Activated T-cell treated with anti-CD3 and anti-CD28 coated beads, Interleukin-2, amount 50 U/mL, for 48 hours (primary cell): ENCODE measurements at places on chromosomes 5 and 9.
A peak's percentile ranks its signal among the peaks of the same experiment; 100 is the strongest.

DNA sequence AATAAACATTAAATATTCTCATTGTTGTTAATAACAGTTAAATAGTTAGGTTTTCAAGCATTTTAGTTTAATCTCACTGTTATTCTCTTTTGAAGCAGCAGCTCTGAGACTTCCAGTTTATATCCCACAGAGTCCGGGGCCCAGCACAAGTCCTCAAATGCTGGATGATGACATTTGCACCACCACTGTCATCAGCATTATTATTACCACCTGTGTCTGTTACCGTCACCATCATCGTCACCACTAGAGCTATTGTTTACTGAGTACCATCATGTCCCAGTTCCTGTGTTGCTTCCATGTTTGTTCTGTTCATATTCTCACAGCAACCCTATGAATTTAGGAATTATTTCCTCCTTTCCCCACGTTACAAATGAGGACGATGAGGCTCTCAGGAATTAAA, 169.2 kb upstream of the NR3C1 start:
- no peak for DNase-seq

GRCh38 chr9:84953252-84953773, 283.8 kb downstream of the NTRK2 start:
- no peak for DNase-seq

GRCh38 chr5:180815293-180815917, 12.8 kb upstream of the MGAT1 start:
- no peak for DNase-seq

DNA sequence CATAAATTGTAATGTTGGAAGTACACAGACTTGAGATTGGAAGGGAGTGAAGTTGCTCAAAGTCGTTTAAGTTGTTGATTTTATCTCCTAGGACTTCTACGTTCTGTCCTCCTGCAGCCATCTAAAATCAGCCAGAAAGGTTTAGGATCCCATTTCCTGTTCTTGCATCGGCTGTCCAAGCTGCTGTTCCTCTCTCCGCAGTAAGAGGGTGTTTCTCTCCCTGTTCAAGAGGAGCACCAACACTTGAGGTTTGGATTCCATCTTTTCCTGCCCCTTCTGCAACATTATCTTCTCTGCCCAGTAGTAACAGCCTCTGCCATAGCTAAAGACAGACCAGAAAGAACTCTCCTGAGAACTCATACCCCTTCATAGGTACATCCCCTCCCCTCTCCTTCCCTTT, 373.4 kb downstream of the GADD45G start:
- DNase-seq: no peak

DNA sequence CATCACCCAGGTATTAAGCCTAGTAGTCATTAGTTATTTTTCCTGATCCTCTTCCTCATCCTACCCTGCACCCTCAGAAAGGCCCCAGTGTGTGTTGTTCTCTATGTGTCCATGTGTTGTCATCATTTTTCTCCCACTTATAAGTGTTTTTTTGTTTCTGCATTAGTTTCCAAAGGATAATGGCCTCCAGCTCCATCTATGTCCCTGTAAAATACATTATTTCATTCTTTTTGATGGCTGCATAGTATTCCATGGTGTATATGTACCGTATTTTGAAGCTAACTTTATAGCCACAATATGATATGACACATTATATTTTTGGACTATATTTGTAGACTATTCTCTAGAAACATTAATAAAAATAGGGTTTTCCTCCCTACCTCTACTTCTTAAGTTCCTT, 324.4 kb upstream of the EDIL3 start:
- DNase-seq: no peak

DNA sequence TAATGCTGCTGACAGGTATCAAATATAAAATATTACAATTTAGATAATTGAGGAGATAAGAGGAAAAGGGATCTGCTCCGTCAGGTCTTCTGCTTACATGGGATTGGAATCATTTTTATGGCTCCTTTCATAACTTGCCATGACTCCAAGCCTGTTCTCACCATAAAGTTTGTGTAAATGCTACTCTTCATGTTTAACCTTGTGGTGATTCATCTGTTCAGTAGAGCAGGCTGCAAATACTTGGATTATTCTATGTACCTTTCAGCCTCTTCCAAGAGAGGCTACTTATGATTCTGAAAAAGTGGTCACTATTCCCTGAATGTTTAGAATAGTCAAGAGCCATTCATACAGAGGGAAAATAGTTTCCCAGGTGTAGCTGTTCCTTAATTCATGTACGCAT, 66.9 kb downstream of the SLC44A1 start:
- no peak for DNase-seq

DNA sequence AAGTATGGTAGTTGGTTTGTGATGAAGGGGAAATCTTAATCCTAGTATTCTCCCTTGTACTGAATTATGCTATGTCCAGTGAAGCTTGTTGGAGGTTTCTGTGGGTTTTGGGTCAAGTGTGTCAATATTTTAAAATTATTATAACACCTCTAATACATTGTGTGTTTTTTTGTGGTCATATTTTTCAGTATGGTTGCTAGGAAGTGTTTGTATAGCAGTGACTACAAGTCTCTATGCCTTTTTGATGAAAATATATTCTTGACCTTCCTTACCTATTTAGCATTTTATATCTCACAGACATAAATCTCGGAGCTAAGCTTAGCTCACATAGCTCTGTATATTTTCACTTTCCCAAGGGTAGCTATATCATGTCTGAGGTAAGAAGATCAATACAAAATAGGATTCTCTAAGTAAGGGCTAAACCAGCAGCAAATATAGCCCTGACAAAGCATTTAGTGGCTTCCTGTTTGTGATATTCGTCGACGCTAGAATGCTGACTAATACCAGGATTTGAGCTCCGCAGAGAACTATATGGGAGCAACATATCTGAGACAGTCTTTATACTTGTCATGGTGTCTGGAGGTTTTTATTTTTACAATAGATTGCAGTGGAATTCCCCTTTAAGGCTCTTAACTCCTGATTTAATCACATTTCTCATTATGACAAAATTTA, 82.3 kb downstream of the MACIR start:
- no peak for DNase-seq

DNA sequence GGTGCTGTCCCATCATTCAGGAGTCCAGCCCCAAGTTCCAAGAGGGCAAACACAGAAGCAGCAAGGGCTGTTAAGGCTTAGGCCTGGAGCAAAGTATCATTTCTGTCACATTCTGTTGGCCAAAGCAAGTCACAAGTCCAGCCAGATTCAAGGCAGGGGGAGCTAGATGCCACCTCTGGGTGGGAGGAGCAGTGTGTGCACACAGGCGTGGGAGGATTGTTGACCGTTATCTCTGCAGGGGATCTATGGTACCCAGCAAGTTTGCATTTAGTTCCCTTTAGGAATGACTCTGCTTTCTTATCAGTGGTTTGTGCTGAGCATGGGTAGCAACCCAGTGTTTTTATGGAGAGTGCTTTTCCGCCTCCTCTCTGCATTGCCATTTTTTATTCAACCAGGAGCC, 278.9 kb downstream of the NR3C1 start:
- DNase-seq: no peak

GRCh38 chr5:67012171-67012570, 184.4 kb downstream of the CD180 start:
- peak; percentile 44 for DNase-seq

DNA sequence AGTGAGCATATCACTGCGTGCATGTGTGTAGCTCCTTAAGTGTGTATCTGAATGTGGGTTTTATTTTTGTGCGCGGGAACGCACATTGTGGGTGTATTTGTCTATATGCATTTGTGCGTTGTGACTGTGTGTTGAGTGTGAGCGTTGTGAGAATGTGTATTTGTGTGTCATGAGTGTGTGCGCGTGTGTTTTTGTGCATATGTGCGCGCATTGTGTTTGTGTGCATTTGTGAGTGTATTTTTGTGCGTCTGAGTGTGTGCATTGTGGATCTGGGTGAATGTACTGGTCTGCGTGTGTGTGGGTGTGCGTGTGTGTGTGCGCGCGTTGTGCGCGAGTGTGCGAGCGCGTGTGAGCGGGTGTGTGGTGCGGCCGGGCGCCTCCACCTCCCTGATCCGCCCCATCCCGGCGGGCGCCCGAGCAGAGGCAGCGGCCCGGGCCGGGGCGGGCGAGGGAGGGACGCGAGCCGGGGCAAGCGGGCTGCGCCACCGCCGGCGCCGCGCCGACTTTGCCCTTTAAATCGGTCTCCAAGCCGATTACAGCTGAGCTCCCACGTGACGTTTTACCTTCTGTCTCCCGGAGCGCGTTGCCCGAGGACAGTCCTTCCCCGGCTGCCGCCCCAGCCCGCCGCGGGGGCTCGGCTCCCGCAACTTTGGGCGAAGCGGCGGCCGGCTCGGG, at the start of gene RASGRF2:
RASGRF2 (plus strand) TSS at position 596 of the 675 bp plus-strand sequence. CDS start 376 bp downstream, outside the sequence.
- DNase-seq: peak; percentile 76

GRCh38 chr5:11234501-11234911, 473.5 kb upstream of the DAP start:
- DNase-seq: no peak

GRCh38 chr5:93789173-93790067, 48.0 kb upstream of the POU5F2 start:
- no peak for DNase-seq

- DNase-seq: no peak
Measured at GRCh38 chr5:11305245-11305644, 544.2 kb upstream of the DAP start.

DNA sequence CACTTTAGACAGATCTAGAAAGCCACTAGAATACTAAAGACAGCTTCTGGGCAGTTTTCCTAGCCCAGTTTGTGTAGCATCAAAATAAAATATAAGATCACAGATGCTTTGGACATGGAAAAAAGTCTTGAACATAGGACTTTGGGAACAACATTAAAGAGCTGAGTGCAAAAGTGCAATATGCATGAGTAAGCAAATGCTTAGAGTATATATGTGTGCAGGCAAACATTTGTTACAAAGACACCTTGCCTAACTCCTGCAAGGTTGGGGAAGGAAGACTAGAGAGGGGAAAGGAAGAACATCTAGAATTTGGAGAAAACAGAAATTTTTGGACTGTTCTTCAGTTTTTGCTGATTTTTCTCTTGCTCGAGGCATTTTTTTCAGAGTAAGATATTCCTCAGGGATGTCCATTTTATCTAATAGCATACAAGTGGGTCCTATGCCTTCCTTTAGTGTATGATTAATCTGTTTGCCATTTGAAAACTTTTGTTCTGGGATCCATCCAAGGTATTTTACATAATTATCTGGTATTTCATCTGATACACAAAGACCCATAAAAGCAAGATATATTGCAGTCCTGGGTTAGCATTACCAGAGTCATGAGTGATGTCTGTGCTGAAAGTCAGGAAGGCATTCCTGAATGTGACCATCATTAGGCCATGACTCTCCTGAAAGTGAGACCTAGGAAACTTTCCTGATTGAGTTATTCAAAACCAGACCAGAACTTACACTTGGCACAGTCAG, 142.0 kb upstream of the RGMB start:
- no peak for DNase-seq

DNA sequence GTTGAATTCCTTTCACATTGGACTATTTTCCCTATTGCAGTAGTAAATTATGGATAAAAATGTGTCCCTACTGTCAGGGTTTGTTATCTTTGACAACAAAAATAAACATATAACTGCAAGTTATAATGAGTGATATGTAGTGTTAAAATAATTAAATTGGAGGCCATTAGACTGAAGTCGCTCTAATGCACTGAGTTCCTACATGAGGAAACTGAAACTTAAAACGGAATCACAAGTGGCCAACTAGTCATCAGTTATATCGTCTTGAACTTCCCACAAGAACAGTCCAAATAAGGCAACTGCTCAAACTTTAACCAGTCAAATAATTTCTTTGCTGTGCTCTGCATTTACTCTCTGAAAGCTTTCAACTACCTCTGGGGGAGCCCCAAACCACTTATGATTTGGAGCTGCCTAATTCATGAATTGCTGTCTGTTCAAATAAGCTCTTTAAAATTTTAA, 2.1 kb upstream of the IFT74 start:
- no peak for DNase-seq

DNA sequence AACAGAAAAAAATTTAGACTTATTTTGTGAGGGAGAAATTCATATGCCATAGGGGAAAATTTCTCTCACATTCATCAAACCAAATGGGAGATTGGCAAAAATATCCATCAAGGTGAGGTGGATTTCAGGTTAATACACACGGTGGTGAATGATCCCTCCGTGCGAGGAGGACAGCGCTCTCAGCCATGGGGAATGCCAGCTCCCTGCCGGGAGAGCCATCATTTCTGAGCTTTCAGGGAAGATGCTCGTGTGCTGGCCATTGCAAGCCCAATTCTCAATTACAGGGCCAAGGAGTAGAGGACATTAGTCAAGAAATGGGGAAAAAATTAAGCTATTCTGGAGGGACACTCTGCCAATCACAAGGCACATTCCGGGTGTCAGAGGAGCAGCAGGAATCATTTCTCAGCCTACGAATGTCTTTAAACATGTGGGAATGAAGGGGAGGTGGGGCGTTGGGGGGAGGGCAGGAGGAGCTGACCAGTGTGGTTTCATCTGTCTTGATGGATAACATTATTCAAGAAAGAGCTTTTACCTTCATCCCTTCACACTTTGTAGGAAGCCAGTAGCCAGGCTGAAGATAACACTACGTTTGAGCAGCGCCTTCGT, 165.5 kb downstream of the DAB2IP start:
- DNase-seq: no peak

DNA sequence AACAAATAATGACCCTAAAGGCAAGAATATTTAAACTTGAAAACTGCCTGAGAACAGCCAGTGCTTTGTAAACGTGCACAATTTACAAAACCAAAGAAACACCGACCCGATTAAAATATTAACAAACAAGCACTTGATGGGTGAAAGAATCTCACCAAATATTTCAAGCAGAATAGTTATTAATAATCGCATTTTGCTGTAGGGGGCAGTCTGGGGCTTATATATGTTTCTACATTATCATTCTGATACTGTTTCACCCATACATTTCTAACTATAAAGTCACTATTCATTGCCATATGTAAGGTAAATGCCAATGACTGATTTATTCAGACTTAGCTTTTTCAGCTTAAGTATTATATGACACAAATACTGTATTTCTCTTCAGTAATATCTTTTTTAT, 37.7 kb downstream of the UBAP2 start:
- no peak for DNase-seq

GRCh38 chr9:7974335-7974960, 174.9 kb upstream of the DMAC1 start:
- DNase-seq: peak; percentile 55

- no peak for DNase-seq
Measured at GRCh38 chr5:159514229-159514810, 184.0 kb upstream of the IL12B start.

- no peak for DNase-seq
Measured at GRCh38 chr5:80249901-80250300, 5.9 kb downstream of the SERINC5 start.

- DNase-seq: no peak
Measured at GRCh38 chr9:111436571-111436970, 47.6 kb downstream of the ECPAS start.

DNA sequence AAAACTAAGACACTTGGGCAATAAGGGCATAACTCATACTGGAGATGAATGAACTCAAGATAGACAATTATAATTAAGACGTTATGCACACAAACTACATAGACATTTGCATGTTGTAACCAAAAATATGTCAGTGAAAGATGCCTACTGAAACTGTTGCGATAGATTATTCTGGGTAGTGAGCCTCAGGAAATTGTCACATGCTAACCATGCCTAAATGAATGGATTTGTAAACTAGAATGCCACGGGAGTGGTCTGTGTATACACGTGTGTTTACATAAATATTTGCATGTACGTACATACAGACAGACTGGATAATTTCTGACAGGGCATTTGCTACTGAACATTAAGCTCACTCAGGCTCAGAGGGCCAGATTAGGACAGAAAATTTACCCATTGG, 1.2 kb downstream of the NIPSNAP3B start:
- no peak for DNase-seq

- DNase-seq: peak; percentile 80
Measured at GRCh38 chr5:141513627-141514329, 24.9 kb downstream of the PCDHGC5 start.

- no peak for DNase-seq
Measured at GRCh38 chr9:134167530-134167931, 3.2 kb upstream of the RNU6ATAC start.
